ENCODE measurements at places on chromosomes 1 and 21.
A peak's percentile ranks its signal among the peaks of the same experiment; 100 is the strongest.

DNA sequence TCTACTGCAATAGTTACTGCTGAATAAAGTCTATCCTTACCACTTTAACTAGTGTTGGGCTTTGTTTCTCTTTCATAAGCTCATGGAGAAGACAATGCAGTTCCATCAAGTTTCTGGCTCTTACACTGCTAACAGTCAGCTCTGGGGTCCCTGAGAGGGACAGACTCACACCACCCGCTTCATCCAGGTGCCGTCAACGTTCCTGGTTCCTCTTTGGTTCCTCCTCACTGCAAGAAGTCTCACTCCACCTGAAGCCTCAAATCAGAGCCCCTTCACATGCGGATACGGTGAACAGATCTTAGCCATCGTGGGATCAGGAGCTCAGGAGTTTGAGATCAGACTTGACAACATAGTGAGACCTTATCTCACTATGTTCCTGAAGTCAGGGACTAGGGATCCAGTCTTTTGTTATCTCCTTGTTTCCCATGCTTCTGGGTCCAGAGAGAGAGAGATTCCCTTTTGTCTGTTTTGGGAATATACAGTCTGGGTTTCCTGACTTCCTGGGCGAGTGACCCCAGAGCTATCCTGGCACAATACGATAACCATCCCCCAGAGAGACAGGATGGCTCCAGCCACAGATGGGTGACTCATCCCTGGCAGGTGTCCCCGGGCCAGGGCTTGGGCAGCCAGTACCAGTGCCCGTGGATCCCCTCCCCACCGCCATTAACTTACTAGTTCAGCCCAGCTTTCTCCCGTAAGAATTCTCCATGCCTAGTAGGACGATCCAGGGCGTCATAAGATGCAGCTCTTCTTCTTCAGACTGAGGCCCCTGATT, 14.3 kb upstream of the PCP4 start:
- no peak for DNase-seq

DNA sequence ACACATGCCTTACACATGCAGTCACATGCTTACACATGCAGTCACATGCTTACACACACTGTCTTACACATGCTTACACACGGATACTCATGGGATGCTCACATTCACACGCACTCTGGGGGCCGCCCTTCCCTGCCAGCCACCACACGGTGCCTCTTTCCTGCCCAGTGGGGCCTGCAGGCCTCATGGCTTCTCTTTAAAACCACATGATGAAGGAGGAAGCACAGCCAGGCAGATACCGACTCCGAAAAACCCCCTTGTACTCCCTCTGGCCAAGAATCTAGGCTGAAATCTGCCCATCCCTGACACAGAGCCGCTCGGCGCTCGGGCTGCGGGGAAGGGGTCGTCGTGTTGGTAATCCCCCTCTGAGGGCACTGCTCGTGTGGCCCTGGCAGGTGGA, 113.0 kb downstream of the PRDM16 start:
- no peak for DNase-seq

- peak; percentile 43 for DNase-seq
Observed at GRCh38 chr1:234611225-234611846, 1.4 kb upstream of the IRF2BP2 start.

GRCh38 chr1:90591970-90592356, 125.1 kb downstream of the BARHL2 start:
- DNase-seq: no peak

GRCh38 chr1:220528679-220529501, 954 bp downstream of the MARK1 start:
- no peak for DNase-seq

- DNase-seq: no peak
Observed at GRCh38 chr1:50852889-50853288, 107.2 kb downstream of the FAF1 start.

DNA sequence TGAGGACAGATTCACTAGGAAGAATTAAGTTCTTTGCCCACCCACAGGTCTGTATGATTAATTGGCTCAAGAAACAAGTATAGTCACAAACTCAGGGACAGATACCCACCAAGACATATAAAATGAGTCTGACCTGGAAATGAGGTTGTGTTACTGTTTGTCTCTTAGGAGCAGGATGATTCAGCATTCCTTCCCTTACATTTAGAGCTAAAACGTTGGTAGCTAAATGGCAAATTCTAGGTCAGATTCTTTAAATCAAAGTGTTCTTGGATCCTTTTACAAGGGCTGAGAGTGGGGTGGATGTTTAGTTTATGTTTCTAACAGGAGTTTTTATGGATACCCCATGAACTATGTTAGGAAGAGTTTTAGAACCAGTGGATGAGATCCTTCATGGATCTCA, 4.7 kb downstream of the RIMKLA start:
- no peak for DNase-seq

GRCh38 chr1:173024543-173024942, 26.2 kb downstream of the TNFSF18 start:
- no peak for DNase-seq

- no peak for DNase-seq
Observed at GRCh38 chr21:31501926-31502325, 157.6 kb upstream of the SOD1 start.

- no peak for DNase-seq
Observed at GRCh38 chr1:71796006-71796405, 486.3 kb downstream of the NEGR1 start.

- peak; percentile 62 for DNase-seq
Observed at GRCh38 chr1:87131809-87132283, 196.8 kb upstream of the LMO4 start.

DNA sequence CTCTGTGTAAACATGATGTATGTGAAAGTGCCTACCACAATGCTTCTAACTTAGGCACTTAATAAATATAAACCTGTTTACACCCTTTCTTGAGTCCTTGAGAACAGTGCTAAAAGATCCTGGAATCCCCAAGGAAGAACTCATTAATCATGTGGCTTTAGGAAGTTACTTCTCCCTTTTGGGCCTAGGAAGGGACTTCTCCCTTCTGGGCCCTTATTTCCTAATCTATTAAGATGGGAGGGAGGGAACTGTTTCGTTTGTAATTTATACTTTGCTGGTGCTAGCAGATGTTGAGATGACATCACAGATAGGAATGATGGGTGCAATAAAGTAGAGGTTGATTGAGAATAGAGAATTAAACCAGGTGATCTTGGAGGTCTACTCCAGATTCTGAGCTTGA, 1.2 kb downstream of the BTF3L4 start:
- no peak for DNase-seq

DNA sequence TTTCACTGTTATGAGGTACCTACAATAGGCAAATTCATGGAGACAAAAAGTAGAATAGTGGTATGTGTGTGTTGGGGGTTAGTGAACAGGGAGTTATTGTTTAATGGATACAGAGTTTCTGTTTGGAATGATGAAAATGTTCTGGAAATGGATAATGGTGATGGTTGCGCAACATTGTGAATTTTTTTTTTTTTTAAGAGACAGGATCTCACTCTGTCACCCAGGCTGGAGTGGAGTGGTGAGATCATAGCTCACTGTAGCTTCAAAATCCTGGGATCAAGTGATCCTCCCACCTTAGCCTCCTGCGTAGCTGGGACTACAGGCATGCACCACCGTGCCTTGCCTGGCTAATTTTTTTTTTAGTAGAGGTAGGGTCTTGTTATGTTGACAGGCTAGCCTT, 34.5 kb upstream of the TRABD2B start:
- no peak for DNase-seq

GRCh38 chr1:89257041-89257440, 15.6 kb downstream of the GBP5 start:
- DNase-seq: no peak

- DNase-seq: no peak
Observed at GRCh38 chr1:228045405-228045804, 37.1 kb upstream of the ARF1 start.

DNA sequence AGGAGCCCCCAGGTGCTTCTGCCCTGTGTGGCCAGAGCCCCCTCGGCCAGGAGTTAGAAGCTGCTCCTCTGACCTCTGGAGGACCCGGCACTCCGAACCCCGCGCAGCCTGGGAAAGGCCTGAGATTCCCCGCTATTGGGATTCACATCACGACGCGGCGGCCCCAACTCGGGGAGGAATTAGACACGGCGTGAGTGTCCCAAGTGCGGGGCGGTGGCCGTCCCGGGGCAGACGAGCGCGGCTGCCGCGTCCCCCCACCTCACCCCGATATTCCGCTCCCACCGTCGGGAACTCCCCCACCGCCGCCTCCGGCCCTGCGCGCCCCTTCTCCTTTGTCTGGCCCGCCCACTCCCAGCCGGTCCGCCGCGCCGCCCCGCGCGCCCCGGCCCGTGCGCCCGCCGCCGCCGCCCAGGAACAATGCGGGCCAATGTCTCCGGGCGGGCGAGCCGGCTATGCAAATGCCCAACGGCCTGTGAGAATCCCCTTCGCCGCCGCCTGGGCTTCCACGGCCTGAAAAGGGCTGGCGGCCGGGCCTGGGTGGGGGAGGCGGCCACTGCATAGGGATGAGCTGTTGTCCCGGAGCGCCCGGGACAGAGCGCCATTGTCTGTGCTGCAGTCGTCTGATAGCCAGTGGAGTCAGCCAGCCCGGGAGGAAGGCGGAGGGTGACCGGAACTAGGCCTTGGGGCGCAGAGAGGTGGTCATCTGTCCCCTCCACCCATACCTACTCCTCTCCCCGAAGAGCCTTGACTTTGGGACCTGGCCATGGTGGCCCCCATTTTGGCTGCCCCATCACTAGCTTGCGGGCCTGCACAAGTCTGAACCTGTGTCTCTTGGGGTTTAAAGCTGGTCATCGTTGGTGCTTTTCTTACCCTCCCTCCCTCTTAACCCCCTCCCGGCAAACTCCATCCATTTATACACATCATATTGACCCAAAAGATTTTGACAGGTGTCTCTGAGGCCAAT, 19.4 kb downstream of the RHBG start:
- DNase-seq: no peak

DNA sequence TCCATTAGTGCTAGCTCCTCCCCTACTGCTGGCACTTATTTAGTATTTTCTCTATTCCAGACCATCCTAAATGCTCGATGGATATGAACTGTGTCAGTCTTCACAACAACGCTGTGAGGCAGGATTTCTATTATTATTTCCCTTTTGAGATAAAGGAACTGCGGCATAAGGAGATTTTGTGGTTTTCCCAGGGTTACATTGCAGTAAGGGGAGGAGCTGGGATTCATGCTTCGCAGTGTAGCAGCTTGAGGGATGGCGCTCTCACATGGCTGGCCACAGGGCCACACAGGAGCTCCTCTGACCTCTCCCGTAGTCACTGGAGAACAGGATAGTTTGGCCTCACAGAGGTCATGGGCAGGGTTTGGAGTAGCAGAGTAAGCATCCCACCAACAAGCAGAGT, 116.9 kb downstream of the BEND5 start:
- DNase-seq: no peak

- no peak for DNase-seq
Observed at GRCh38 chr1:96559707-96560596, 161.6 kb upstream of the PTBP2 start.

DNA sequence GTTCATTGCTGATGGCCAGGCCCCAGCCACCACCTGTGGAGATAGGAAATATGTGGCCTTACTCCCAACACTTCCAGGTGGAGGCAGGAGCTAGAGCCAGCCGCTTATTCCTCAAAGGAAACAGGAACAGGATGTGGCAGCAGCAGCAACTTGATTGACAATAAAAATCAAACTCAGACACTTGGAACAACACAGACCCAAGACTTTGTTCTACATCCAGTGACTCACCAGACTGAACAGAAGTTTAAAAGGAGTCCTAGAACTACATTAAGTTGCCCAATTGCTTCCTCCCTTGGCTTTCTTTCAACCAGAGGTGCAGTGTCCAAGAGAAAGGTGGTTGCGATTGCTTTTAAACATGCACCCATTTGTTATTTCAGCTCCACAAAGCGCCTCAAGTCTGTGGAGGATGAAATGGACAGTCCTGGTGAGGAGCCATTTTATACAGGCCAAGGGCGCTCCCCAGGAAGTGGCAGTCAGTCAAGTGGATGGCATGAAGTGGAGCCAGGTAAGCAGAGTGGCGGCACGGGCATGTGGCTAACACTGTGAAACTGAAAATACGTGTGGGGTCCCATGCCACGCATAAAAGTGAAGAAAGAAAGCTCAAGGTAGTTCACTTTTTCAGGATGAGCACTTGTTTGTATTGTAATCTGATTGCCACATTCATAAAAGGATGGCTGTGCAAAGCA, 276.6 kb downstream of the NFIA start:
- DNase-seq: no peak

DNA sequence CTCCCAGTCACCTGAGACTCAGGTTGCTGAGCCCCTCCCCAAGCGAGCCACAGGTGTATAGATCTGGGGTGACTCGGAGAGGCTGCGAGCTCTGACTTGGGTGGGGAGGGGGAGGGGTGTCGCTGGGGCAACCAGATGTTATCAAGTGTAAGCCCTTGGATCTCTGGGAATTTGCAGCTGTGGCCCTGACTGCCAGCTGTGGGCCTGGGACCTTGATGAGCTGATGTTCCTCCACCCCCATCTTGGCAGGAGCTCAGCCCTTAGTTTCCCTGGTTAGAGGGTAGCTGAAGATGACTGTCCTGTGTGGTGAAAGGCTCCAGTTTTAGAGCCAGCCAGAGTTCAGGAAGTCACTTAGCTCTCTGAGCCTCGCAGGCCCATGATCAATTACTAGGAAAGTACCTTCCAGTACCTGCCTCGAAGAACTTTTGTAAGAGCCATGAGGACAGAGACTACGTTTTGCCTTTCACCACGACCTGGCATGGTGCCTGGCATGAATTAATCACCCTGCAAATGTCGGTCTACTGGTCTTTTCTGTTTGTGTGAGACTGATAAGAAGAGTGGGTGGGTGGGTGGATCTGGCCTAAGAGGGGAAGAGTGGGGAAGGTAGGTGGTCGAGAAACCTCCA, 55.8 kb downstream of the YARS1 start:
- DNase-seq: no peak

- DNase-seq: no peak
Observed at GRCh38 chr1:32056598-32056997, 16.1 kb upstream of the TMEM39B start.

DNA sequence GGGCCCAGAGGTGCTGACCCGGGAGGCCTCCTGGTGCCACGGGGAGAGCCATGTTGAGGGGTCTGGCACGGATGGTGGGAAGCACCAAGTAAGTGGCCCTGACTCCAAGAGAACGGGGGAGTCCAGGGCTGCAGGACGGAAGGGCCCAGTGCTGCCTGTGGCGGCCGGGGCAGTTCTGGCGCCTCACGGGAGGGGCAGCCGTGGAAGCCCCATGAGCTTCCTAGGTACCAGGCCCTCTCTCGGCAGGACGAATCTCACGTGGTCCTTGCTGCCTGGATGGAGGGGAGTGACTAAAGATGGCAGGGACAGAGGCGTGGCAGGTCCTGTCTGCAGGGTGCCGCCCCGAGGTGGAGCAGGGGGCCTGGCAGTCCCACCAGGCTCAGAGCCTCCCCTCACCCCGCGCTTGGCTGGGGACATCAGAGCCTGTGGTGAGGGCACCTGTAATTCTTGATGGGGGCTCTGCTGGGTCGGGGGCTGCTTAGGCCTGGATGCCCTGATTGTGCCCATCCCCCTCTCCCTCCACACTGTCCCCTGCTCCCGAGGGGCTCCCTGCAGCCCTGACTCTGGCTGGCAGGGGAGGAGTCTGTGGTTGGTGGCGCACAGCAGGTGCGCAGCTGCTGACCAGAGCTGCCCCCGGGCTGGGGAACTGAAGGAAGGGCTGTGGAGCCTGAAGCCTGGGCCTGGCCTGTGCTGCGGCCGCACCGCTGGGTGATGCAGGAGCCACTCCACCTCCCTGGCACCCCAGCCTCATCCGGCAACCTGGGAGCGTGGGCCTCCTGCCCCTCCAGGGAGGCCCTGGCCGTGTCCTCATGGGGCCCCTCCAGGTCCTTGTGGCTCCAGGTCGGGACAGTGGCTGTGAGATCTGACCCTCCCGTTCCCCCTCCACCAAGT, 31.4 kb downstream of the POFUT2 start:
- DNase-seq: no peak

Data from stimulated activated CD4-positive, alpha-beta T cell treated with anti-CD3 and anti-CD28 coated beads, TNF-alpha, amount 100 ng/mL, for 1 hour (primary cell).